Renal cortical epithelial cell (primary cell): ENCODE measurements at places on chromosomes 7 and 10.

GRCh38 chr7:47758546-47758945 lies 176.6 kb upstream of the TNS3 start:
- no peak for DNase-seq

GRCh38 chr10:7258948-7259523 lies 151.8 kb downstream of the SFMBT2 start:
- no peak for DNase-seq

DNA sequence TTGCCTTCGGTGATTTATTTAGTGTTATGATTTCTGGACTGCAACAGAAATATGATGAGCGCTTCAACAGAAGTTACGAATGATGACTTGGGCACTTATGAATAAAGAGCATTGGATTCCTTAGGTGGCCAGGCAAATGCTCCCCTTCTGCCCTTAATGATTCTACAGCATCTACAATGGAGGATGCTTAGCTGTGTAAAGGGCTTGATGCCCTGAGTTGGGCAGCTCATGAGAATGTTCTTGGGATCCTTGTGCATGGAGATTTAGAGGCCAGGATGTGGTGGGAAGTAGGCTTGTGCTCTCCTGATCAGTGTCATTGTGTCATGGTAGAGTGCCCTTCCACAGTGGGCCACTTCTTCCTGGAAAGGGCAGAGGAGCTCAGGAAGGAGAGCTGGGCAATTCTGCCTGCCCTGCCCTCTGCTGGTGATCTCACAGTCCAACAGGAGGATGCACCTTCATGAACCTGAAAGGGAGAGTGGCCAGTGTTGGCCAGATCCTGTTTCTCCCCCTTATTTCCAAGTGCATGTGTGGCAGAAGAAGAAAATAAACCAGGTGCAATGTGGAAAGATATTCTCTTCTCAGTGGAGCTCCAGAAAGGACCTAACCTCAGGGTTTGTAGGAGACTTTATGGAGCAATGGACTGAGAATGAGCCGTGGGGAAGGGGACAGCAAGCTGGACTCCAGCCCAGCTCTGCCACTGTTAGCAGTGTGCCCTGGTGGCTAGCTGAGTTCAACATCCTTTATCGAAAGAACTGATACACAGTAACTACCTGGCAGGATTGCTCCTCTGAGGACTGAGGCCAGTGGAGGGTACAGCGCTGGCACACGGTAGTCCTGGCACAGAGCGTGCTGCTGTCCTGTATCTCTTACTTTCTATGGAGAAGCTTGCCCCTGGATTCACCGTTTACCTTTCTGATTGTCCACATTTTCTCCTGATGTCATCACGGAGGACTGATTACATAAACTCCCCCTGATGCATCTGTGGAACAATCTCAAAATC lies 182.9 kb downstream of the BMPER start:
- peak; percentile 15 for DNase-seq

DNA sequence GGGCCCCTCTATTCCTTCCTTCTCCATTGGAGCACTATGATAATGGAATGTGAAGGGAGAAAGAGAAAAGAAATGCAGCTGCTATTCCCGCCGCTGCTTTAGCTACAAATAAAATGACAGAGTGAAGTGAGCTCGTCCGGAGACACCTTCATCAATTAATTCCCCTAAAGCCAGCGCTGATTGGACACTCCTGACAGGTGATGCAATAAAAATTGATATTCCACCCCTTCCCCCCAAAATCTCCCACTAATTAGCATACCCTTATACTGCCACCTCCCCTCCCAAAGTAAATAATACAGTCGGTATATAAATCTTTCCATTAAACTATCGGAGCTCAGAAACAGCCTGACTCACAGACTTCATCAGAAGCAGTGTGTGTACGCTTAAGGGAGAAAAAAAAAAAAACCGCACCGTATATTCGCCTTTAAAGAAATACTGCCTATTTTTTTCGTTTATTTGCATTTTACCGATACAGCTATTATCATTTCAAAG lies 7.3 kb downstream of the SKIDA1 start:
- DNase-seq = no peak

DNA sequence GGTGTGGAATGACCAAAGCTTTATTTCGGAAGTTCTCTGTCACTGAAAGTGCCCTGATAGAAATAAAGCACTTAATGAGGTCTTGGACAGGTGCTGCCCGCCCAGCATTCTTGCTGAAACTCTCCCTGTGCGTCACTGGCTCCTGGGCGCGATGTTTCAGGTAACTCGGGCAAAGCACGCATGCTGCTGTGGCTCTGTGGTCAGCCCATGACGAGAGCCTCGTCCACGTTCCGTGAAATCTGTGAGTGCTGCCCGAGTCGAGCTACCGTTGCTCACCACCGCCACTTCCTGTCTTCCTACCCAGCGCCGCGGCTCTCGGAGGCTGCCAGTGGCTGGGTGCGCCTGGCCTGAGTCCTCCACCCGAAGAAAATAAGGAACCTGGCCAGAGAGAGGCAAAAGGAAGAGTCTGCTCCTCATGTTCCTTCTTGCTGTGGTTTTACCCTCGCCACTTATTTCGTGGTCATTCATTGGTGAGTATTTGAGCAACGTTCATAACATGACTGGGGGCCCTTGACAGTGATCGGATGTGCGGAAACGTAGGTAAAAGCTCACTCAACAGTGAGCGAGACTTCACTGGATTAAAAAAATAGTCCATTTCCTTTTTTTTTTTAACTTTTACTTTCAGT lies 95.5 kb downstream of the MAP3K8 start:
- no peak for DNase-seq

DNA sequence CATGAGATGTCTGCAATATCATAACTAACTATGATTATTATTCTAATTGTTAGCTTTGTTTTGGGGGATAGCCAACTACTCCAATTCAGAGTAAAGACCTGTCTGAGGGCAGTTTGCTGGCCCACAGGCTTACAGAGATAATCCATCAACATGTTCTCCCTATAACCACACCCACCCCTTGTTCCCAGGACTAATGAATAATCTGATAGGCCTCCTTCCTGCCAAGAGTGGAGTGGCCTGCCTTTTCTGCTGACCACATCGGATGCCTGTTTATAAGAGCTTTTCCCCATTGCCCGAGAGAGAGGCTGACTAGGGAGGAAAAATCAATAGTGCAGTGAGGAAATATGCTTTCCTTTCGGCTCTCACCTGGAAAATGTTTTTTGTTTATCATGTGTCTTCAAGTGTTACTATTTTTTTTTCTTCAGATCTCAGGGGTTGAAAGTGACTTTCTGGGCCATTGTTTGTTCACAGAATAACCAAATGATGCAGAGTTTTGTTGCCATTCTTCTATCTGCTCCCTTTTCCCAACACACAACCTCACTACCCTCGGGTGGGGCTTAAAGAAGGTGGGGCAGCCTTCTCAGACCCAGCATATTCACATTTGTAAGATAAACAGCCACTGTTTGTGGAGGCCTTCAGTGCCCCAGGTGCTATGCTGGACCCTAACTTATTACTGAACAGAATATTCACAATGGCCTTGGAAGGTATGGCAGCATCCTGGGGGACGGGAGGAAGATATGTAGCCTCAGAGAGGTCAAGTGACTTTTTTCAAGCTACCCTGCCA lies 38.4 kb downstream of the PLPP4 start:
- peak; percentile 90 for DNase-seq

DNA sequence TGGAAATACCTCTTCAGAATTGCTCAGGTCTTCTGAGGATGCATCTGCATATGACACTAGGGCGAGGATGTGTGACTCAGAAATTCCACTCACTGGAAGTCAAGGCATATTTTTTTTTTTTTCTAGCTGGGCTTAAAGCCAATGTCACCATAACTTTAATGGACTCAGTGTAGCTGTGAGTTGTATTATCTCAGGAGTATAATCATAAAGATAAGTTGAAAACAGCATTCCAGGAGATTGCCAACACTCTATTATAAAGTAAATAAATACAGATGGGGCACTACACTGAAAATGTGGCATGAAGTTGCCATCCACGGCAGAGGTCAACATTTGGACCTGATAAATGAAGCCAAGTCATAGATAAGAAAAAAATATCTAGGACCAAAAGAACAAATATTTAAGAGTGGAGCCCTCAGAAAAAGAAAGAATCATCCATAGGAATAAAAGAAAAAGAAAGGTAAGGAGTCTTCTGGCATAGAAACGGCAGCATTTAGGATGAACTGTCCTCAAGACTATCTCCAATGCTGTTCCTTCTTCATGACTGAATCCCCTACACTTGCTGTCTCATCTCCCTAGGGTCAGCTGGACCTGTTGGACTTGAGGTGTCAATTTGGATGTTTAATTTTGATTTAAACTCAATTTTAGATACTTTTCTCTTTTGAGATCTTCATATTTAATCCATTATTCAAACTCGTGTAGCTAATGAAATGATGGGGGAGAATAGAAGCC lies 72.9 kb upstream of the CAV2 start:
- peak; percentile 88 for DNase-seq

- DNase-seq = no peak
Measured at GRCh38 chr10:57468894-57469432, 798.7 kb downstream of the IPMK start.

GRCh38 chr10:128476845-128477244 lies 350.6 kb upstream of the MKI67 start:
- DNase-seq = no peak

DNA sequence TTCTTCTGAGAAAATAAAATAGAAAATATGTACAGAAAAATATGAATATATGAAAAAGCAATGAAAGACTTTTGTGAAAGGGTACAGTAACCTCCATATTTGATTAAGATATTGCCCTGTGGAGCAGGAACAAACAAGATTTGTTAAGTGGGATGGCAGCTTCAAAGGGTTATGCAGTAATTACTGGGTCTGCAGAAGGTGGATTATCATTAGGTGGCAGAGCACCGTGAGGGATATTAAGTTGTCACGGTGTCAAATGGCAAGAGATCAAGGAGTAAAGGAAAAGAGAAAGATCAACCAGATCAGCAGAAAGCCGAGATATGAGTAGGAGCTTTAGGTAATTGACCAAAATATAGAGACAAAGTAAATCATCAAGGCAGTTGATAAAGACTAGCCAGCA lies 44.1 kb downstream of the DGKB start:
- DNase-seq = no peak

- no peak for DNase-seq
Measured at GRCh38 chr7:33339074-33339790, 209.9 kb downstream of the BBS9 start.

DNA sequence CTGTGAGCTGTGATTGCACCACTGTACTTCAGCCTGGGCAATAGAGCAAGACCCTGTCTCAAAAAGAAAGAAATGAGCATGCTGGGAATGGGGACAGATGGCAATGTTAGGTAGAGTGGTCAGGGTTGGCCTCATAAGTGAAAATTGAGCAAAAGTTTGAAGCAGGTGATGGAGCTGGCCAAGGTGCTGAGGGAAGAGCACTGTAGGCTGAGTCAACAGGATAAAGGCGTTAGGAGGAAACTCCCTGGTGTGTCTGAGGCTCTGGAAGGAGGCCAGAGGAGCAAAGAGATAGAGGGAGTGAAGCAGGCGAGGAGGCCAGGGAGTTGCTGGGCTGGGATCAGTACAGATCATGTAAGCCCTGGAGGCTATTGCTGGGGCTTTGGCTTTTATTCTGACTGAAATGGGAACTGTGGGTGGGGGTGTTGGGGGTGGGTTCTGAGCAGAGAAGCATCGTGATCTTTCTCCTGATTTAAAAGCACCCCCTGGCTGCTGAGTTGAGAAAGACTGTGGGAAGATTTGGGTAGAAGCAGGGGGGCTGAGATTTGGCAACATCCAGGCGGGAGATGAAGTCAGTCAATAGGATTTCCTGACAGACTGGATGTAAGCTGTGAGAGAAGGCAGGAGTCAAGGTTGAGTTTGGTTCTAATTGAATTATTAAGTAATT lies 52.5 kb upstream of the VKORC1L1 start:
- DNase-seq = no peak

DNA sequence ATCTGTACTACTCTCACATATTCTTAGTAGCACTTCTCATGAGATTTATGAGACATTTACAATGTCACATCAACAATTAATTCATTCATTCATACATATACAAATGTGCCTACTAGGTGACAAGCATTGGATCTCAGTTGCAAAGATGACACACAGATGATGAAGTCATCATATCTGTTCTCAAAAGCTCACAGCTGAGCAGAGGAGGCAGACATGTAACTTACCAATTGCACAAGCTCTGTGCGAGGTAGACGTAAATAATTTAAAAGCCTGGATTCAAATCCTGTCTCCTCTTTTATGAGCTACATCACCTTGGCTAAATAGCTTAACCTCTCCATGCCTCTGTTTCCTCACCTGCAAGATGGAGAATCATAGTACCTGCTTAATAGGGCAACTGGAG lies 109.4 kb upstream of the FAM133B start:
- DNase-seq = peak; percentile 19

DNA sequence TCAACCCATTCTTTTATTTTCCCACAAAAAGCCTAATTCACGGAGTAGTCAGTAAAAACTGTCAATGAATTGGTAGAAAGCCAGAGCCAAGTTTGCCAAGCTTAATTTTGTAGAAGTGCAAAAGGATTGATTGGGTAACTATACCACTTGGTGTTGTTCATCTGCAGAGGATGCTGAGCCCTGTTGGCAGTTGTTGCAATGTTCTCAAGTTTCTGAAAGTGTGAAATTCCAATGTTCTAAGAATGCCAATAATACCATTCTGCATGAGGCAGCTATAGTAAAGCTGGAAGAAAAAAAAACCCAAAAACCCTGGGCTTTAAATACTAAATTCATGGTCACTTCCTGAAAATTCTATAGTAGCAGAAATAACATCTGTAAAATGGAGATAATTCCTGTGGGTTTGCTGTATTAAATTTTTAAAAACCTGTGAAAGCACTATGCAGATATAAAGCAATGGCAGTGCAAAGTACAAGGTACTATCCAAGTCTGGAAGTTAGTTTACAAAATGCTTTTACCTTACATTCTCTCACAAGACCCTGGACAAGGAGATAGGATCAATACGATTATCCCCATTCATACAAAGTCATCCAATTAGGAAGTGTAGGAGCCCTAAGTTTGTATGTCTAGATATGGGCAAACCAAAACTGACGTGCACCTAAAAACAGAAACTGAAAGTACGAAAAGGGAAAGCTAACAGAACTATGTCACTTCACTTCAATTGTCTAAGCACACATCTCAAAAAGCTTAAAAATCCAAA lies 6.0 kb upstream of the PON1 start:
- DNase-seq = peak; percentile 40

- no peak for DNase-seq
Measured at GRCh38 chr7:120473352-120473751, 200.4 kb downstream of the KCND2 start.

DNA sequence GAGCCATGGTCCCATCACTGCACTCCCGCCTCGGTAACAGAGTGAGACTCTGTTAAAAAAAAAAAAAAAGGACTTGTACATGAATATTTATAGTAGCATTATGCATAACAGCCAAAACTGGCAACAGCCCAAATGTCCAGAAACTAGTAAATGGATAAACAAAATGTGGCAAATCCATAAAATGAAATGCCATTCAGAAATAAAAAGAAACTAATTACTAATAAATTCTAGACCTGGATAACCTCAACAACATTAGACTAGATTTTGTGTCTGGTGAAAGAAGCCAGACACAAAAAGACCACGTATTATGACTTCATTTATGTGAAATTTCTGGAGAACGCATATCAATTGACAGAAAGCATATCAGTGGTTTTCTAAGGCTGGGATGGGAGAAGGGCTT lies 74.5 kb downstream of the HPSE2 start:
- DNase-seq = no peak
